ENCODE measurements at places on chromosomes 16 and 17.
A peak's percentile ranks its signal among the peaks of the same experiment; 100 is the strongest.

GRCh38 chr17:42964161-42964932 lies at the start of gene AARSD1:
Gene AARSD1, minus strand, starts transcription at chr17:42964454. Its CDS starts 14 bp downstream, at chr17:42964440.
- DNase-seq, result peak; percentile 93

DNA sequence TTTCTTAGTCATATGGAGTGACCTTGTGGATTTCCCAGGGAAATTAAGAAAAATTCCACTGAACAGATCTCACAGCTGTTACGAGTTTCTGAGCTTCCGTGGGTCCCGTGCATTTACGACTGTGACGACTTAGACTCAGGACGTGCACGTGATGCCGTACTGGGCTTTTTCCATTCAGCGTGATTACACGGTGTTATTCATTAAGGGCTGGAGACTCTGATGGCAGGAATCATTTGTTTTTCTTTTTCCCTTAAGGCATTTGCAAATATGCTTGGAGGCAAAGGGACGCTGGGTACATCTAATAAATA lies 57.2 kb downstream of the TBC1D16 start:
- no peak for DNase-seq

GRCh38 chr16:638836-639235 lies 2.7 kb upstream of the METTL26 start:
- no peak for DNase-seq

- DNase-seq, result no peak
Observed at GRCh38 chr17:36936455-36937000, 747 bp upstream of the LHX1 start.

GRCh38 chr17:21233581-21234347 lies 19.4 kb downstream of the NATD1 start:
- DNase-seq, result no peak
